NCI-H446 (cell line): ENCODE measurements at places on chromosomes 3 and 15.

GRCh38 chr15:62903437-62903836, 139.1 kb upstream of the TPM1 start:
- DNase-seq = no peak

- DNase-seq = no peak
Observed at GRCh38 chr3:27185231-27185989, 183.8 kb downstream of the NEK10 start.

DNA sequence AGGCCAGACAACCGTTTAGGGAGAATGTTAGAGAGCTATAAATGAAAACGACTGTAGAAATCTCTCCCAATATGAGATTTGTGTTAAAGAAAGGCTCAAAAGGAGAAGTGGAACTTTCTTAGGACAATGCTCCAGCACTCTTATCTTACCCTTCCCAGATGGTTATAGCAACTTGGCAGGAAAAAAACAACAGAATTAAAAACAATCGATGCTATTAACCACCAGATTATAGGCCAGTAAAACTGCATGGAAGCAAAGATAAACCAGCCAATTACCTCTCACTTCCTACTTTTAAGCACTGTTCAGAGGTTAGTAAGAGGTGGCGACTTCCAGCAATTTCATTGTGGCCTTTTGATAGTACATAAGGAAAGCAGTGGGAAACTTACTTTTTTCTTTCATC, 72.9 kb downstream of the TMCC1 start:
- no peak for DNase-seq

- DNase-seq = no peak
Observed at GRCh38 chr15:47817969-47818548, 100.8 kb downstream of the SEMA6D start.

DNA sequence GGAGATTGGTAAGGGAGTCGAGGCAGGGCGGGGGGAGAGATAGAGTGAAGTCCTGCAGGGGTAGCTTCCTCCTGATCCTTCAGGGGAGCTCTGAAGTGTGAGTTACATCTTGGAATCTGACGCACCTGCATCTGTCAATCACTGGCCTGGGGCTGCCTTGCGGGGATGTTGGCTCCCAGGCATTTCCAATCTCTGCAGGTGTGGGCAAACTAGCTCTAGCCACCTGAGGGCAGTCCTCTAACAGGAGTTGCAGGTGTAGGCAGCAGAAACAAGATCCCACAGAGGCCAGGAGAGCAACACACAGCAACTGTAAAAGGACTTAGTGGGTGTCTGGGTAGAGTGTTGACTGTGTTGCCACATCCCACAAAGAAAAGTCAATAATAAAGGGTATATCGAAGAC, 63.6 kb downstream of the ZNF621 start:
- no peak for DNase-seq

GRCh38 chr3:183895774-183896173, 11.1 kb upstream of the PARL start:
- no peak for DNase-seq

DNA sequence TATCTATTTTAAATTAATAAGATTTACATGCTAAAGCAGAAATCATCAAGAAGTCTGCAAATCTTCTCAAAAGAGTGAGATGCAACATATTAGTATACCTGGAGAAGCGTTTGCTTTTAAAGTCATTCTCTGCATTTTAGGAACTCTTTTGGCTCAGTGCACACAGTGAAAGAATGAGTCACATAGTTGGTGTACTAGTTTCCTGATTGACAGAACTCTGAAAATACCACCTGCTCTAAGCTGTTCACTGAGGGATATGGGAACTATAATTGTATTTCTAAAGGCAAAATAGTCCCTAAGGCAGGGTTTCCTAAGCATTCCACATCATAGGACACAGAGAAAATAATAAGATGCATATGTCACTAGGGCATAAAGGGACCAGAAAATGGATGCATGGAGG, 838.5 kb downstream of the DIPK2A start:
- no peak for DNase-seq

DNA sequence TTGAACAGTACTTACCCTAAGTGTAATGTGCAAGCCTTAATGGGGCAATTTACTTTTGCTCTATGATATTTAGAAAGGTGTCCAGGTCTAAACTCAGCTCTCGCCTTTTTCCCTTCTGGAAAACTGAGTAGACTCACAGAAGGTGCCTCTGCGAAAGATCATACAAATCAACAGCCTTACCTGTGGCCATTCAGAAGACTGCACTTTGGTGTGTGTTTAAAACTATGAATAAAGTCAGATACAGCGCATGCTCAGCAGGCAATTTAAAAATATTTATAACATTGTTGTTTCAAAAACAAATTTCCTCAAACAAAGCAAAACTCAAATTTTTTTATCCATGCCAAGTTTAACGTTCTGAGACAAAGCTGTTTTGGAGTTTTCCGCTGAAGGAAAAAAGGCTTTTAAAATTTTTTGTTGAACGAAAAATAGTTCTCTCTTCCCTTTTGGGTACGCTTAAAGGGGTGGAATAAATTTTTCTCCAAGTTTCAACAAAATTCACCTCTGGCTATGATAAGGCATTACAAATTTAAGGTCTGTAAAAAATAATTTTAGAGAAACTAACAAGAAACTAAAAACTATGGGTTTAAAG, 156.3 kb downstream of the TIGIT start:
- DNase-seq = no peak

DNA sequence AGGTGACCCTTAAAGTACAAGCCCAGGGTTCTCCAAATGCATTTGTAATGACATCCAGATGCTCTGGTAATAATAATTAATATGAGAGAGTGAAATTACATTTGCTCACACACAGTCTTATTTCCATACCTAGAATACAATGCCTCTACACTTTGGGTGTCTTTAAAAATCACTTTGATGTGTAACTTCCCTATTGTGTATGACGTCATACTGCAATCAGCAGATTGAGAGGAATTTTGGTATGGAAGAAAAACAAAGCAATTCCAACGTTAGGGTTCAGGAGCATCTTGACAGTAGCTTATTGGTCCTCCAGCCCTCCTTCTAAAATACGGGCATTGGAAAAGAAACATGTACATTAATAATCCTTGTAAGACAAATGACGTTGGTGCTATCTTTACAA, 670.6 kb upstream of the ZNF385D start:
- DNase-seq = no peak

GRCh38 chr3:66662894-66663293, 162.1 kb upstream of the LRIG1 start:
- no peak for DNase-seq

DNA sequence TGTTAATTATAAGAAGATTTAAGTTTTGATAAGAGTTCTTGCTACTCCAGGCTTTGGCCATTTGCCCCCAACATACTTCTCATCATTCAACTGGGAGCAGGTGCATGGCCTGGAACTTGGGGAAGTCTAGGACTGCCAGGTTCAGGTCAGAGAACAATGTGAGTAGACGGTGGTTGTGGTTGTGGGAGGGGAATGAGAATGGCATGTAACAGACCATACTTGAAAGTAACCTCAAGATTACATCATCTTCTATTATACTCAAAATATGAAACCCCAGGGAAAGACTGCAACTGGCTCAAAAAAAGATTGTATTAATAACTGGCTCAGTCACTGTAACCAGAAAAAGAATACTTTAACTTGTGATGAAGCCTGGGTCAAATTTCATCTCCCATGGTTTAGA, 364.9 kb upstream of the DPPA4 start:
- no peak for DNase-seq

DNA sequence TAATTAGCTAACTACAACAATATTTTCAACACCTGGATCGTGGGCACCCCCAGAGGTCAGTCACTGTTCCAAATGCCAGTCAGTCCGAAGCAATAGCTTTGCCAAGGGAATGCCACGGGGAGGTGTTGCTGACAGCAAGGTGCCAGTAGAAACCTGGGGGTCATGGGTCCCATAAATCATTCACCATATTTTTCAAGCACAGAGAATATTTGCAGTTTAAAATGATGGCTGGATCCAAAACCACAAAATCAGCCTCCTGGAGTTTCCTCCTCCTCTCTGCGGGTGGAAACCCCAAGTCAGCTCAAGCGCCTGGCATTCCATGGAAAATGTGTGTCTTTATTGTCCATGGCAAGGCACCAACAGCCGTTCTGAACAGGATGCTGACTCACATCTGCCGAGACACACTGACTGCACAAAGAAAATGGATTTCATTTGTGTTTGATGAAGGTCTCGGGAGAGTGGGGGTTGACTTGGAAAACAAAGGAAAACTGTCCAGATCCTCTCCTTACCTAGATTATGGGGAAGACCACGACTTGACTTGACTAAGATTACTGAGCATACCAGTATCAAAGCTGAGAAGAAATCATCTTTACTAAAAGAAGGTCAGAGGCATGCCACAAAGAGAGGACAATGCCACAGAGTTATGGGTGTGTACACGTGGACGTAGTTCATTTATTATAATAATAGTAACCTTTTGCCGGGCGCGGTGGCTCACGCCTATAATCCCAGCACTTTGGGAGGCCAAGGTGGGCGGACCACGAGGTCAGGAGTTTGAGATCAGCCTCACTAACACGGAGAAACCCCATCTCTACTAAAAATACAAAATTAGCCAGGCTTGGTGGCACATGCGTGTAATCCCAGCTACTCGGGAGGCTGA, 26.4 kb downstream of the ANXA2 start:
- DNase-seq = peak; percentile 75

DNA sequence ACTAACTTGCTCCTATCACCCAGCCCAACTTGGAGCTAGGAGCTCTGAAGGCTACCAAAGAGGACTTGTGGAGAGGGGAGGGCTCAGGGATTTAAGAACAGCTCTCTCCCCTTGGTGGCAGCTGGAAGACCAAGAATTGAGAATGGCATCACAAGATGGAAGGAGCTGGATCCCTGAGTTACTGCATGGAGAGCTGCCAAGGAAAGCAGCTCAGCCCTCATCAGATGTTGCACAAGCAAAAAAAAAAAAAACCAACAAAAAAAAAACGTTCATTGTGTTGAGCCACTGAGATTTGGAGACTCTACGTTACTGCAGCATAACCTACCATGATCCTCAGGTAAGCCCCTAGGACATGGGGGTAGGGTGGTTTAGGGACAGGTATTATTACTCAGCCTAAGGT, 41.0 kb downstream of the ITGB5 start:
- DNase-seq = no peak

DNA sequence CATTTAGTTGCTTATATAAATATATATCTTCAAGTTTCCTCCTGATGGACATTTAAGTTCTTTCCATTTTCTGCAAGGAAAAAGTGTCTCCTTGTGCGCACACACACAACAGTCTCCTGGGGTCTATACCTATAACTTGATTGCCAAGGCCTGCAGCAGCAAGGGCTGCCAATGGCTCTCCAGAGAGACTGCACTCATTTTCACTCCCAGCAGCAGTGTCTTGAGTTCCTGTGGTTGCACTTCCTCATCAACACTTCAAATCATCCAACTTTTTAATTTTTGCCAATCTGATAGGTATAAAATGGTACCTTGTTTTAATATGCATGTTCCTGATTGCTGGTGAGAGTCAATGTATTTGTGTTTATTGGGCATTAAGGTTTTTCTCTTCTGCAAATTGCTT, 23.1 kb downstream of the TNFAIP8L3 start:
- DNase-seq = no peak

DNA sequence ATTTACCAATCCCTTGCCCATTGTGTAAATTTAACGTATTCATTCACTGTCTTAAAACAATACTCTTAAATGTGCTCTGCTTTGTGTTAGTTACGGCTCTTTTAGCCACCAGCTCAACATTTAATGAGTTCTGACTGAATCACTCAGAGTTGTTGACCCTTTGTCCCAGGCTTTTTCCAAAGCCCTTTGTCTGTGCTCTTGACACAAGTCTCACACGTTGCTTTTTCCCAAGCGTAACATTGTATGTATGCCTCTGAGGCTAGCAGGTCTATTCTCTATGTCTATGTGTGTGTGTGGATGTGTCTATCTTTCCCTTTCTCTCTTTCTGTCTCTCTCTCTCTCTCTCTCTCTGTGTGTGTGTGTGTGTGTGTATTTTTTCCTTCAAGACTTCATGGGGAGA, 435.4 kb upstream of the GOLIM4 start:
- no peak for DNase-seq

GRCh38 chr15:72534523-72534922, 60.4 kb downstream of the ARIH1 start:
- DNase-seq = no peak

DNA sequence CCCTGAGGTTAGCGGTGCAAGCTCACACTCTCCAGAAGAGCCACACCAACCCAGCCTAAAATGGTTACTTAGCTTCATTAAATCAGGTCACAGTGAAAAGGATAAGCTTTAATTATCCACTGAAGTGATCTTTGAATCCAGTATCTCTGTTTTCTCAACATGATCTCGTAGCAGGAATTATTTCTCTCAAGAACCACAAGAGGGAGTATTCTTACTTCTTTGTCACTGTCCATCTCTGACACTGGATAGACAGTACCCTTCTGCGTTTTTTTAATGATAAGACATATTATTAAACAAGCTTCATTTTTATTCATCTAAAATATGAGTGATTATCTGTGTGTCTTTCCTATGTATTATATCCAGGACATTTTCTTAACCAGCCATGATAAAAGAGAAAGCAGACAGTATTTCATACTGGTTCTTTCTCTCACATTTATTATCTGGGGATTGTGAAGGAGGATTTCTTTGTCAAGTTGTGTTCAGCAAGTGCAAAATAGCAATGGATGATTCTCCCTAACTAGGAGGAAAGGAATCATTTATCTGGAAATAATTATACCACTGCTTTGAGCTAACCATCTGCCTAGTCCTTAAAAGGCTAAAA, 105.4 kb upstream of the CCDC54 start:
- DNase-seq = peak; percentile 56

DNA sequence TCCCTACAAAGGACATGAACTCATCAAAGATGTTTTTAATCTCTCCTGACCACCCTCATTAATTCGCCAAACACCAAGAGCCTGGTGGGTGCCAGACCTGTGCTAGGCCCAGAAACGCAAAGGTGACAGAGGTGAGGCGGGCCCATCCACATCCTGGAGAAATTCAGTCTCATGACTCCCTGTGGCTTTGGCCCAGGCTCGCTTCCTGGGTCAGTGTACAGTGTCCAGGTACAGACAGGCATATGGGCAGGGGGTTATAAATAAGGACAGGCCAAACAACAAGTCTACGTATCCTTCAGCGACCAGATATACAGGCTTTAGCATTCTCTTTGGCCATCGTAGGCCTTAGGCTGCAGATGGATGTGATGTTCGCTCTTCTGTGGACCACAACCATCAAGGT, 945 bp upstream of the PLA2G4F start:
- DNase-seq = no peak

DNA sequence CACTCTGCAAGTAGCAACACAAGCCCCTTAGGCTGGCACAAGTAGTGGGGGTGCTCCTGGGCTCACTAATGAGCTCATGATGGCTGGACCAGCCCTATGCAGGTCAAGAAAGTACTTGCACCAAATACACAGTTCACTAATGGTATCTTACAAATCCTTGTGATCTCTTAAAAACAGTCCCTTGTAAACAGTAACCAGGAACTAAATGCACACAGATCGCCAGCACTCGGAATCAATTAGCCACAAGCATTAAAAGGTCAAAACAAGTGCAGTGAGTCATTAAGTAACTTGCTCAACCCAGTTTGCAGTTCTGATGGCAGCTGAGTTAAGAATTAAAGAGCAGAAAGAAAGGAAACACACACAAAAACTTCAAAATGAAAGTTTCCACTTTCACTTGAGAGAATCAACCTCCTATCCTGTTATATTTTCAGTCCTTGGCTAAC, 43.2 kb downstream of the ARHGEF3 start:
- DNase-seq = no peak

- no peak for DNase-seq
Observed at GRCh38 chr3:181696626-181697230, 15.0 kb upstream of the SOX2 start.

GRCh38 chr3:54577313-54577712, 350.5 kb downstream of the LRTM1 start:
- no peak for DNase-seq

- DNase-seq = no peak
Observed at GRCh38 chr3:46701181-46701939, at the start of gene TMIE. Gene TMIE (plus strand): TSS chr3:46701392. CDS start chr3:46701488, 96 bp downstream.
